ENCODE measurements at places on chromosomes 1 and 21.
A peak's percentile ranks its signal among the peaks of the same experiment; 100 is the strongest.

DNA sequence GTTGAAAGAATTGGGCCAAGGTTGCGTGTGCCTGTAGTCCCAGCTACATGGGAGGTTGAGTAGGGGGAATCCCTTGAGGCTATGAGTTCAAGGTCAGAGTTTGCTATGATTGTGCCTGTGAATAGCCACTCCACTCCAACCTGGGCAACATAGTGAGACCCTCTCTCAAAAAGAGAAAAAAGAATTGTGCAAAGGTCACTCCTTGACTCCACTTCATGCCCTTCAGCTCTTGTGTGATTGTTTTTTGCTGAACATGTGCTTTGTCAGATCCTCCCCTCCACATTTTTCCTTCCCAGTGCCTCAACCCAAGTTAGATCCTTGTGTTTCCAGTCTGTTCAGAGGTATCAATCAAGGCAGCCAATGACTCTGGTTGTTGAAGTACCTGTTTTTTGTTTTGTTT, 8.5 kb downstream of the TXNIP start:
- no peak overlapping the region for H3K4me3 ChIP-seq
- no peak overlapping the region for H3K27ac ChIP-seq
- no peak for DNase-seq
- peaks cover 4% of the 10 kb centered on the region for H3K27me3 ChIP-seq

GRCh38 chr1:82934074-82934473, 1064.9 kb downstream of the TTLL7 start:
- H3K36me3 ChIP-seq, result peaks cover 4% of the 10 kb centered on the region
- H3K4me3 ChIP-seq, result no peak overlapping the region
- H3K27ac ChIP-seq, result no peak overlapping the region
- H3K4me1 ChIP-seq, result peaks cover 13% of the 10 kb centered on the region

GRCh38 chr1:116159177-116159576, 48.0 kb downstream of the MAB21L3 start:
- peaks cover 5% of the 10 kb centered on the region for H3K4me1 ChIP-seq
- no peak overlapping the region for H3K27ac ChIP-seq
- no peak for DNase-seq
- H3K4me3 ChIP-seq, result no peak overlapping the region
- H3K27me3 ChIP-seq, result peaks cover 1% of the 10 kb centered on the region

DNA sequence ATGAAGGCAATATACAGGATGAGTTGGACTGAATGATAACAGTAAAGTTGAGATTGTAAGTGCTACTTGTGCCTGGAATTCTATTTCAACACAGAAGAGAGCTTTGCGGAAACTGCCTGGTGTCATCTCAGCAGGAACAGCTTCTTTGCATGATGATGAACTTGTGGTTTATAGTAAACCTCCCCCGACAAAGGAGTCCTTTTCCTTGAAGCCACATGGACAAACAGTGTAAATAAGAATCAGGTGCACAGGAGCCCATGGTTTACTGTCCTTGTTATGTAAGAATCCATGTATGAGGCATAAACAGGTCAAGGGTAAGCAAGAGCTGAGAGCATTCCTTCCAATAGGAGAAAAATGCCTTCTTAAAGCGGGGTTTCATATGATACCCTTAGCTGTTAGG, 66.2 kb downstream of the PCNX2 start:
- H3K27me3 ChIP-seq, result no peaks in the 10 kb centered on the region
- H3K36me3 ChIP-seq, result no peaks in the 10 kb centered on the region
- no peaks in the 10 kb centered on the region for H3K4me1 ChIP-seq
- no peak overlapping the region for H3K27ac ChIP-seq

DNA sequence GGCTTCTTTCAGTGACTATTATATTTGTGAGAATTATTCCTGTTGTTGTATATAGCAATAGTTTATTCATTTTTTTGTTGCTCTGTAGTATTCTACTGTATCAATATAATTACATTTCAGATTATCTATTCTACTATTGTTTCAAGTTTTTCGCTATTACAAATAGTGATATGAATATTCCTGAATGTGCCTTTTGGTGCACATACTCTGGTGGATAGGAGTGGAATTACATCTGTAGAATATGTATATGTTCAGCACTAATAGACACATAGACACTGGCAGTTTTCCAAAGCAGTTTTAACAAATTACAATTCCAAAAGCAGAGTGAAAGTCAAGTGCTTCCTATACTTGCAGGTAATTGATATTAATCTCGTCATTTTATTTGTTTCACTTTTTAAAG, 696.2 kb upstream of the PRMT6 start:
- H3K4me3 ChIP-seq, result no peak overlapping the region
- no peaks in the 10 kb centered on the region for H3K4me1 ChIP-seq
- no peak overlapping the region for H3K27ac ChIP-seq
- H3K36me3 ChIP-seq, result no peaks in the 10 kb centered on the region
- no peak for DNase-seq

GRCh38 chr1:65435987-65436386, 15.5 kb downstream of the LEPR start:
- peaks cover 11% of the 10 kb centered on the region for H3K4me1 ChIP-seq
- no peak for DNase-seq
- no peak overlapping the region for H3K4me3 ChIP-seq
- no peak overlapping the region for H3K27ac ChIP-seq

DNA sequence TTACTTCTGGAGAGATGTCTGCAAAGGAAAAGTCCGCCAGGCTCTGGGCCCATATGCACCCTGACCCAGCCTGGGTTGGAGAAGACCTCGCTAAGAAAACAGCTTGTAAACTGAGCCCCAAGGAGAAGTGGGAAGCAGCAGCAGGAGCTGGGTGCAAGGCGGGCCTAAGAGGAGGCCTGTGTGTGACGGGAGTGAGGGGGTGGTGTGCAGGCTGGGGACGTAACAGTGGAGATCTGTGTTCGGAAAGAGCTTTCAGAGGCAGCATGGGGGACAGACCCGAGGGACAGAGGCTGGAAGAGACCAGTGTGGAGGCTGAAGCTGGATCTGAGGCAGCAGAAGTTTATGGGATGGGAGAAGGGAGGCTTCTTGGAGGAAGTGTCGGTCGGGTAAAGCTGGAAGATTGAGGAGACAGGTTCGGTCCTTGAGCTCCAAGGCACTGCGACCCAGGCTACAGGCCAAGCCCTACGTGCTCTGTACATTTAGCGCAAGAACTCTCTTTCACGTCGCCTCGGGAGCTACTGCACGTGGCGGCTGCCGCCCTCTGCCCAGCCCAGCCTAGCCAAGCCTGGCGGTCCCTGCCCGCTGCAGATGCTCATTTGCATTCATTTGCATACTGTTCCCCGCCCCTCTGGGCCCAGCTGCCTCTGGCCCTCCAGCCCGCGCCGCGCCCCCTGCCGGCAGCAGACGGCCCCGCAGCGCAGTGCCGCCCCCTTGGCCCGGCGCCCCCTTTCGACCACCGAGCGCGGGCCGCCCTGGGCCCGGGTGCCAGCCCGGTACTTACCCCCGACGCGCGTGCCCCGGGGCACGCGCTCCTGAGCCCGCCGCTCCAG, 6.3 kb downstream of the HPCA start:
- H3K27ac ChIP-seq, result peak overlapping the region; percentile 67
- H3K4me3 ChIP-seq, result peak overlapping the region; percentile 76
- peaks cover 28% of the 10 kb centered on the region for H3K4me1 ChIP-seq
- peaks cover 13% of the 10 kb centered on the region for H3K27me3 ChIP-seq

- no peak overlapping the region for H3K27ac ChIP-seq
- peaks cover 5% of the 10 kb centered on the region for H3K36me3 ChIP-seq
- H3K4me1 ChIP-seq, result peaks cover 20% of the 10 kb centered on the region
- peaks cover 2% of the 10 kb centered on the region for H3K27me3 ChIP-seq
Measured at GRCh38 chr1:213135572-213135971, 84.5 kb downstream of the RPS6KC1 start.

DNA sequence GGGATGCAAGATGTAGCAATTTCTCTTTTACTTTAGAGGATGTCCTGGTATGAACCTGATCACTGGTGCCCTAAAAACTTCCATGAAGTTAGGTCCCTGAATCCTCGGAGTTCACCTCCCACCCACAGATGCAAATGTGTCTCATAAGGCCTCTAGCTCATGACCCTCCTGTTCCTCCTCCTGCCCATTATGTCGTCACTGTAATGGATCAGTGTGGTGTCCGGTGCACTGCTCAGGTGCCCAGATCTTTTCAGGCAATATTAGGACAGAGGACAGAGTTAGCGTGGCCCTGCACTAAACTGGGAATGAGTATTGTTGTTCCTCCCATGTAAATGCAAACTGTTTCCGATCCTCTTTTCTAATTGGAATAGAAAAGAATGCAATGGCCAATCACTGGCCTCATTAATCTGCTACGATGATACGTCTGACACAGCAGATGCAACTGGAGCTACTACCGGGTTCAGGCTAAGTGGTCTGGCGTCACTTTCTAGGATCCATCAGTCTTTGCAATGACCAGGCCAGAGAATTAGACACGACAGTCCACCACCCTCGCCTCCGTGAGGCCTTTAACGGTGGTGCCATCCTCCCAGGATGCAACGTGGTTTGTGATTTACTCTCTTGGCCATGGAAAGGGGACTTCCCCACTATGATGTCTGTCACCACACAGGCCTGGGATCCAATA, 3.4 kb upstream of the COL6A2 start:
- H3K27ac ChIP-seq, result no peak overlapping the region
- peaks cover 17% of the 10 kb centered on the region for H3K27me3 ChIP-seq
- peaks cover 19% of the 10 kb centered on the region for H3K36me3 ChIP-seq

DNA sequence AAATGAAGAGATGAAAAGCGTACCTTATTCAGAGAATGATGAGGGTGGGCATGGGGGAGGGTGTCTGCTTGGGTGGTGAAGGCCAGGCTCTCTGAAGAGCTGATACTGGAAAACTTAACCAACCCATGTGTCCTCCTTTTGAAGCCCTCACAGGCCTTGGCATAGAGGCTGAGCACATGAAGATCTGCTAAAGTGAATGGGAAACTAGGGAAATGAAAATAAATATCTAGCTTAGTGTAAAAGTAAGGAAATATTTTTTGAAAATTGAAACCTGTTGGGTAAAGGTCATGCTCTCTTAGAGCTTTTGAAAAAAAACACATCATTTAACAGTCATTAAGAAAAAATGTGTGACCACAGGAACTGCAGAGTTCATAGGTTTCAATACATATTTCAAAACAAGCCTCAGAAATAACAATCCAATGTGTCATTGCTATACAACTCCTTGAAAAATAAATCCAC, 40.5 kb upstream of the RALGPS2 start:
- no peaks in the 10 kb centered on the region for H3K27me3 ChIP-seq
- DNase-seq, result no peak
- H3K36me3 ChIP-seq, result no peaks in the 10 kb centered on the region
- H3K4me3 ChIP-seq, result no peak overlapping the region
- H3K4me1 ChIP-seq, result no peaks in the 10 kb centered on the region
- H3K27ac ChIP-seq, result no peak overlapping the region

- peaks cover 4% of the 10 kb centered on the region for H3K27me3 ChIP-seq
- no peaks in the 10 kb centered on the region for H3K36me3 ChIP-seq
- DNase-seq, result no peak
- H3K4me3 ChIP-seq, result no peak overlapping the region
Measured at GRCh38 chr1:205782627-205783432, 7.5 kb upstream of the RAB29 start.

DNA sequence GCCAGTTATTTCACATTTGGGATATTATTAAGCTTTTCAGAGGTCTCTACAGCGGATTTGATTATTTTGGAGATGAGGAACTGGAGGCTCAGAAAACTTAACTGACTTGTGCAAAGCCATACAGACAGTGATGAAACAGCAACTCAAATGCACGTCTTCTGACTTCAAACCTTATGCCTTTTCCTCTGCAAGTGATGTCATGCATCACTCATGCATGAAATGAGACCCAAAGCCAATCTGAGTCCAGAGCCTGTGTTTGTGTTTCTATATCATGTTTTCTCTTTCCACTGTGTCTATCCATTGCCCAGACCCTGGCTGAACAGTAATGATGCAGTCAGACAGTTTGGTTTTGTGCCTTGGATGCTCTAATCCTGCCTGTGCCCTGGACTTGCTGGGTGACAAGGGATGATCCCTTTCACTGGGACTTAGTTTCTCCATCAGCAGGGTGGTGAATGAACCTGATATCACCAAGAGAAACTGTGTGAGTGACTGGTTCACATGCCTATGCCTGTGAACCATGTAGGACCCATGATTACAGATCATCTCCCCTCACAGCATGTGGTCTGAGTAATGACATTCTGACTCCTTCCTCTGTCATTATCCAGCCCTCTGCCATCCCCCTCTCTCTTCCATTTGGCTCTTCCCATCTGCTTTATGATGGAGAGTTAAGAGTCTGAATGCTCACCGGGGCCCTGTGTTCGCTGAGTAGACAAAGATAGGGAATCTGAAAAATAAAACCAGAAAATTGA, 33.4 kb downstream of the SLAMF6 start:
- H3K4me1 ChIP-seq, result peaks cover 6% of the 10 kb centered on the region
- H3K27me3 ChIP-seq, result peaks cover 2% of the 10 kb centered on the region
- H3K27ac ChIP-seq, result no peak overlapping the region
- no peaks in the 10 kb centered on the region for H3K36me3 ChIP-seq
- DNase-seq, result no peak
- H3K4me3 ChIP-seq, result no peak overlapping the region

GRCh38 chr1:242747233-242747632, 222.7 kb upstream of the PLD5 start:
- no peaks in the 10 kb centered on the region for H3K36me3 ChIP-seq
- H3K27me3 ChIP-seq, result no peaks in the 10 kb centered on the region
- H3K4me3 ChIP-seq, result no peak overlapping the region

- peaks cover 3% of the 10 kb centered on the region for H3K27me3 ChIP-seq
- peak overlapping the region; percentile 95 for H3K27ac ChIP-seq
- H3K4me3 ChIP-seq, result peak overlapping the region; percentile 62
Measured at GRCh38 chr1:226723657-226724532, 15.2 kb downstream of the ITPKB start.

DNA sequence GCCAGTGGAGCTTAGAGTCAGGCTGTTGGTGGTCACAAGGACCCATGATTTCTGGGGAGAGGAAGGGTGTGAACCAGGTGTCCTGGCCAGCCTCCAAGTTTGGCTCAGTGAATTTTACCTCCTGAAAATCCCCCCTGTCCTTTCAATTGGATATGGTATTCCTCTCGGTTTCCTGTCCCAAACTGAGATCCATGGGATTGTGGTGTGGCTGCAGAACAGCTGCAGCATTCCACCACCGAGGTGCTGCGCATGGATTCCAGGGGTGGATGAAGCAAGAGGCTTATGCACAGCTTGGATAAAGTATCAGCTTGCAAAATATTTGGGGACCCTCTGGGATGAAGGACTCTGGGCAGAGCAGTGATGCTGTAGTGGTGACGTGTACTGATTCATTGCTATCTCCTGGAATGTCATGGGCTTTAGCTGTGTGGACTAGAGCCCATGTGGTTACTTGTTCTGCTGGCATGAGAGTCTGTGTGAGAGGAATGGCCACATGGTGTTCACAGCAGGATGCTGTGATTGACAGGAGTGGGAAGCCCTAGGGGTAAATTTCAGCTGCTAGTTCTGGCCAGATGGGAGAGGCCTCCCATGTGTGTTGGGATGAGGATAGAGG, 148.7 kb upstream of the SPAG17 start:
- peak overlapping the region; percentile 16 for H3K27ac ChIP-seq
- peaks cover 18% of the 10 kb centered on the region for H3K4me1 ChIP-seq
- H3K4me3 ChIP-seq, result no peak overlapping the region
- H3K27me3 ChIP-seq, result peaks cover 3% of the 10 kb centered on the region
- H3K36me3 ChIP-seq, result no peaks in the 10 kb centered on the region
- DNase-seq, result peak; percentile 58

All from glutamatergic neuron (in vitro differentiated cells).